ENCODE measurements at places on chromosomes 7 and 10.
A peak's percentile ranks its signal among the peaks of the same experiment; 100 is the strongest.

- DNase-seq: peak; percentile 80
These were observed 42.6 kb downstream of the GPR37 start for GRCh38 chr7:124723012-124723411.

DNA sequence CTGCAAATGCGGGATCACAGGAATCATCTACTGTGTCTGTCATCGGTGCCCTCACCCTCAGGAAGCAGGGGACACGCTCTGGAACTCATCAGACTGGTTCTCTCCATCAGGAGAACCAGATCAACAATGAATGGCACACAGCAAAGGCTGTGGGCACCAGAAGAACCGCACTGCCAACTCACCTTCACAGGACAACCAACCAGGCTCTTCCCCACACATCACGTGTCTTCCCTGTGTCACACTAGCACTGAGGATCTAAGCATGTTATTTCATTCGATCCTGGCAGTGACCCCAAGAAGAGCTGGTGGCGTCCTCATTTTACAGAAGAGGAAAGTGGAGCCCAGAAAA lies 106.1 kb downstream of the TNS3 start:
- DNase-seq: no peak

- DNase-seq: no peak
These were observed 77.6 kb downstream of the DENND2A start for GRCh38 chr7:140562926-140563481.

DNA sequence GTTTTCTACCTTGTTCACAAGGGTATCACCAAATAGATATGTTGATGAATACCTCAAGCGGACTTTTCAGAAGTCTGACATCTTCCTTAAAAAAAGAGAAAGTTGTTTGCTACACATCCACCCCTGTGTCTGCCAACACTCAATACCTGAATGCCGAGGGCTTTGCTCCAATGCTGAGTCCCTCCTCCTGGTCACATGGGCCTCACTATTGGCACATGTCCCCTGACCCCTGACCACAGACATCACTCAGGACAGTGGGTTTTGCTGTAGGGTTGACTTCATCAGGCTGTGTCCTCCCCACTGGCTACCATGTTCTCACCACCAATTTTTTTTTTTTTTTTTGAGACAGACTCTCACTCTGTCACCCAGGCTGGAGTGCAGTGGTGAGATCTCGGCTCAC lies 76.4 kb downstream of the OSBPL3 start:
- no peak for DNase-seq

DNA sequence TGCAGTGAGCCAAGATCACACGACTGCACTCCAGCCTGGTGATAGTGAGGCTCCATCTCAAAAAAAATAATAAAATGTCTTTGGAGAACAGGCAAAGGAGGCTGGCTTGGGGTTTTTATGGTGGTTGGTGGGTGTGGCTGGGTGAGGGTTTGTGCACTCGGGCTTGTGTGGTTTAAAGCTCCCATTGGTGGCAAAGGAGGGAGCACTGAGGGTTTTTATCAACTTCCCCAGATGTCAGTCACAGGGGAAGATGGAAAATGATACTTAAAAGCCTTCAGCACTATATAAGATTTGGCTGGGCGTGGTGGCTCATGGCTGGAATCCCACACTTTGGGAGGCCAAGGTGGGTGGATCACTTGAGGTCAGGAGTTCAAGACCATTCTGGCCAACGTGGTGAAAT lies 16.3 kb upstream of the RNF216 start:
- DNase-seq: no peak

DNA sequence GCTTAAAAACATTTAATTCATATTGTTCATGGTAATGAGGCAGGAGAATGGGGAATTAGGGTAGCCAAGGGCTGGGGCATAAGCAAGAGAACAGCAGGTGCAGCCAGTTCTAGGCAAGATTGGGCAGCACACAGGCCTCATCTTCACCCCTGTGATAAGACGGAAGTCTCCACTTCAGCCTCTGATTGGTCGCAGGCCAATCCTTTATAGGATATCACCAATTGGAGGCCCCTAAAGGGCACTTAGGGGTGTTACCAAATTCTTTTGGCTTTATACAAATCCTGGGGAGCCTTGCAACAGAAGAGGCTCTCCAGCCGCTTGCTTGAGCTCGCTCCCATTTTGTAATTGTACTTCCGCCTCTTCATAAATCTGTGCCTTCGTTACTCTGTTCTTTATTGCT lies 231.1 kb downstream of the REEP3 start:
- no peak for DNase-seq

GRCh38 chr7:98303906-98304305 lies 22.4 kb downstream of the BRI3 start:
- no peak for DNase-seq

DNA sequence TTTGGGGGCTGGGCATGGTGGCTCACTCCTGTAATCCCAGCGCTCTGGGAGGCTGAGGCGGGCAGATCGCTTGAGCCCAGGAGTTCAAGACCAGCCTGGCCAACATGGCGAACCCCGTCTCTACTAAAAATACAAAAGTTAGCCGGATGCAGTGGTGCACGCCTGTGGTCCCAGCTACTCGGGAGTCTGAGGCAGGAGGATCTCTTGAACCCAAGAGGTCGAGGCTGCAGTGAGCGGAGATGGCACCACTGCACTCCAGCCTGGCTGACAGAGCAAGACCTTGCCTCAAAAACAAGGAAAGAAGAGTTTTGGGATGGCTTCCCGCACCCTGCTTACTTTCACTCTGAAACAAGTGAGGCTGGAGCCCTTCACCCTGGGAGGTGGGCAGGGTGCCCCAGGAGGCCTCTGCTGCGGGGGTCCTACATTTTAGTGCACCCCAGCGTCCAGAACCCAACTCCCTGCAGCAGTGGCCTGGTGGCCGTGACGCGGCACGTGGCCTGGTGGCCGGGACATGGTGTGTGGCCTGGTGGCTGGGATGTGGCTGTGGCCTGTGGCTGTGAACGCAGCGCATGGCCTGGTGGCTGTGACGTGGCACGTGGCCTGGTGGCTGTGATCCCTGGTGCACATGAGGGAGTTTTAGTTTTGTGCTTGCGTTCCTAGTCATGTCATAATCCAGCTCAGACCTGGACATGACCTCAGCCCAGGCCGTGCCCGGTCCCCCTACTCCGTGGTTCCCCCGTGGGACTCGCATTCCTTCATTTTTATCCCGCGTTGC lies 9.3 kb downstream of the KNDC1 start:
- DNase-seq: no peak

- DNase-seq: peak; percentile 52
These were observed 370.8 kb downstream of the GRID1 start for GRCh38 chr10:85995791-85996190.

- DNase-seq: no peak
These were observed 131.0 kb upstream of the ZNF804B start for GRCh38 chr7:88628363-88629085.

- DNase-seq: no peak
These were observed 492.4 kb downstream of the TNS3 start for GRCh38 chr7:47089461-47089860.

DNA sequence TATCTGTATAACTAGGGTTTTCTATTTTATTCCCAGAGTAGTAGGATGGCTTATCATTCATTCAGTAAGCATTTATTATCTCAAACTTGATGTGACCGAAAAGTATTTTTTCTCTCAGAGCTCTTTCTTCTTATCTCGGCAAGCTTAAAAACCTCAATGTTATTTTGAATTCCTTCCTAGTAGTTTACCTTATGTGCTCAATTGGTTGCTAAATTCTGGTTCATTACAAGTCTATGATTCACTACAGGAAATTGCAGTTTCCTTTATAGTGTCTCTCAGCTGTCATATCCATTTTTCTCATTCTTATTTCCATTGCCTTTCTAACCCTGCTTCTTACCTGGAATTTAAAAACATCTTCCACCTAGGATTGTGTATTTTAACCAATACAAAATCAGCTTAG lies 12.6 kb upstream of the ICA1 start:
- DNase-seq: no peak

DNA sequence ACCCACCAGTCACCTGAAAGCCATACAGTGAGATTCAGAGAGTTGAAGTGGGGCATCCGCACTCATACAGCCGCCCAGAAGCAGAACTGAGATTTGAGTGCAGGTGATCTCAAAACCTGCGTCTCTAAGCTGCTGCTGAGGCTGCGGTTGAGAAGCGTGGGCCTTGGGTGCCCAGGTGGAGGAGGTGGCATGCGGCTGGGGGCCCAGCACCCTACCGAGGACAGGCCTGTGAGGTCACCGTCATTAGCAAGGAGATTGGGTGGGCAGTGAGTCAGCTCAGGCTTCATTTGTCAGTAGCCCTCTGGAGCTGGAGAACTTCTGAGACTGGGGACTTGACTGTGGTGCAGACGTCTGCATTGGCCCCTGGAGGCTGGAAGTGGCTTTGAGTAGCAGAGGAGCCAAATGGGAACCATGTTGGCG lies 29.8 kb downstream of the ZMIZ1 start:
- DNase-seq: no peak

- DNase-seq: peak; percentile 18
These were observed 43.5 kb downstream of the NUP205 start for GRCh38 chr7:135601182-135601581.

- peak; percentile 82 for DNase-seq
These were observed 774 bp downstream of the TUBGCP2 start for GRCh38 chr10:133307776-133308420.

GRCh38 chr10:127406018-127406550 lies 143.0 kb upstream of the NPS start:
- no peak for DNase-seq

DNA sequence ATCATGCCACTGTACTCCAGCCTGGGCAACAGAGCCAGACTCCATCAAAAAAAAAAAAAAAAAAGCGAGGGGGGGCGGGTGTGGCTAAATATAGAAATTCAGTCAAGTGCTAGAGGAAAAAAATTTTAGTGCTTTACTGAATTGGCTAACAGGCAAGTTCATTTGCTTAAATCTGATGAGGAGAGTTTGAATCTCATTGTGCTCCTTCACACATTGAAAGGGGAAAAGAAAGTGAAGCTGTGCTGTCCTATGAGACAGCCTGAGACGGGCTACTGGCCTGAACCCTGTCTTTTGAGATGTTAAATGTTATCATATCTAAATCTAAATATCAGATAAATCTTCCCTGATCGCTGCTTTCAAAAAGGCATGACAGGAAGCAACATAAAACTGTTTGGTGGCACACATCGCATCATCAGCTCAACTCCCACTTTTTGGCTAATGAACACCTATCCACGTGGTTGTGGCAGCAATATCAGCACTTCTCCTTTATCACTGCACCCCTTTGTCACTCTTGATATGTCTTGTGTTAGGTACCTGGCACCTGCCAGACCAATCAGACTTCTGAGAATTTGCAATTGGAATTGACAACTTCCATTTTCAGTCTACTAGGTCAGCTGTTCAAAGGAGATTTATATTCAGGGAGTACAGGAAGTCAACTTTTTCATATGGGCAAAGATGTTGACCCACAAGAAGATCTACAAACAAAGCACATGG lies 14.0 kb upstream of the IFIT1B start:
- no peak for DNase-seq

GRCh38 chr7:117479225-117480054 lies at the start of gene CFTR:
Gene CFTR, plus strand, starts transcription at chr7:117480025. Its CDS starts 70 bp downstream, at chr7:117480095.
- DNase-seq: no peak

DNA sequence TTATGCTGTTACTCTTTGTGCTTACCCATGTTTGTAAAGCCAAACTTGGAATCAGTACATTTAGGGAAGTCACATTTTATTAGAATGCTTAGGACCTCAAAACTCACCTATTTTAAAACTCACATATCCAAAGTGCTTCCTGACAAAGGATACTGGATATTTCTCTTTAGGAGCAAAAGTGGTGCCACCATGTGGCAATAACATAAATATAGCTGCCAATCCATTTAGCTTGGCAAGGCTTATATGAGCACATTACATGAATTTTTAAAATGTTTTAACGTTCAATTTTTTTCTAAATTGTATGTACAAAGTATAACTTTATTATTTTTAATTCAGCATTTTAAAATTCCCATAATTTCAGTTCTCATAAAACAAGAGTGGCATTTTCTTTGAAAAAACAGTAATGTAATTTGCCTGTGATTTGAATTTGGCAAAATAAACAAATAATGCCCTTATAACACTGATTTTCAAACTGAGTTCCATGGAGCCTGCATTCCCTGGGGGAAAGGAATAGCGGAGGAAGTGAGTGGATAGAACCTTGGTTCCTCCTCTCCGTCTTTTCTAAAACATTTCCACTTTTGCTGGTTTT lies 75.4 kb downstream of the HDAC9 start:
- DNase-seq: peak; percentile 79

DNA sequence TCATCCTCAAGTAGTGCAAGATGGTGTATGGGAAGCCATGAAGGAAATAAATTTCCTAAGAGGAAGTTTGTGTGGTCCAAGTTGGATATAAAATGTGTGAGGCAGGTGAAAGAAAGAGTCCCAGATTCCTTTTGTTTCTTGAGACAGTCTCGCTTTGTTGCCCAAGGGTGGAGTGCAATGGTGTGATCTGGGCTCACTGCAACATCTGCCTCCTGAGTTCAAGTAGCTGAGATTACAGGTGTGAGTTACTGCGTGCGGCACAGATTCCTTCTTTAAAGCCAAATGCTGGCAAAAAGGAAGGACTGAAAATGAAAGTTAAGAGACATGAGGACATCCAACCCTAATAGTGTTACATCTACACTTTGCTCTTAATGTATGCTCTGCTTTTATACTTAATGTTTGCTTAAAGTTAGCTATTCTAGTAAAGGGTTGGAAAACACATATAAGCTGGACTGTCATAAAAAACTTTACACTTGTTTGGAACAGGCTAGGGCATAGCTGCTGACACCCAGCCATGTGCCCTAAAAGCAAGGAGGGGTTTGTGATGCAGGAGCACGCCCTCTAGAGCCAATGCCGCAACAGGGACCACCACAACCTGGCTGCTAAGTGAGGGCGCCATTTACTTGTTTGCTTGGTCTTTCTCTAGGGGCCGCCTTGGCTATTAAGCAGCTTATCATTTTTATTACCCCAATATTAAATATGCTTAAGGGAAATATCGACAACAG lies 34.5 kb downstream of the CLEC2L start:
- DNase-seq: no peak

DNA sequence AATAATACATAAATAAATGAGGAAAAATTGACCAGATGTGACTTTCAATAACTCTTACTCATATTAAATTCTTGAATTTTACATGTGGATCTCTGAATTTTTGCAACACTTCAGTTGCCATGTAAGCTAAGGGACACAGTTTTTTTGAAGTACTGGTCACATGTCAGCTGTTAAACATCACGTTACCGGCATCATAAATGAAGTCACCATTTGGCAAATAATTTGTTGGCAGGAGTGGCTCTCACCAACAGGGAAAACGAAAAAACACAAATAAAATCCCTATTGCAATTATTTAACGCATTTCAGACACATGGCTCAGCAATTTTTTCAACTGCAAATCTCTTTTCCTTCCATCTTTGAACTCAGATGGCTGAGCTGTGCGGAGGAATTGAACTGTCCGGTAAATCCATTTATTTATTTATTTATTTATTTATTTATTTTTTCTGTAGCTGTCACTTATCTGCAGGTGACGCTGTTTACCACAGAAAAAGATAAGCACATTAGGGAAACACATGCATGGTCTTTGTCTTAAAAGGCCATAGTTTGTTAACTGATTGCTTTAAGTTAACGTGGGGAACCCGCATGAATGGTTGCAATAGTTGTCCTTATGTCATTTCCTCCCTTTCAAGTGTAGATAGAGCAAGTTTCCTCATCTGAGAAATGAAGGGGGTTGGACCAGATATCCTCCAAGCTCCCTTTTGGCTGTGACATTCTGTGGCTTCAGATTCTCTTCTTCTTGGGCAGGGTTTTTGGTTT lies 64.7 kb upstream of the JAZF1 start:
- DNase-seq: no peak

GRCh38 chr10:119273413-119273812 lies 66.0 kb downstream of the GRK5 start:
- no peak for DNase-seq

- peak; percentile 27 for DNase-seq
These were observed 15.6 kb upstream of the PPIF start for GRCh38 chr10:79331709-79332108.

GRCh38 chr10:101831169-101831811 lies 12.3 kb downstream of the KCNIP2 start:
- no peak for DNase-seq

Data from ACHN (cell line).